Epithelial cell of prostate (primary cell): ENCODE measurements at places on chromosomes 1 and 21.

DNA sequence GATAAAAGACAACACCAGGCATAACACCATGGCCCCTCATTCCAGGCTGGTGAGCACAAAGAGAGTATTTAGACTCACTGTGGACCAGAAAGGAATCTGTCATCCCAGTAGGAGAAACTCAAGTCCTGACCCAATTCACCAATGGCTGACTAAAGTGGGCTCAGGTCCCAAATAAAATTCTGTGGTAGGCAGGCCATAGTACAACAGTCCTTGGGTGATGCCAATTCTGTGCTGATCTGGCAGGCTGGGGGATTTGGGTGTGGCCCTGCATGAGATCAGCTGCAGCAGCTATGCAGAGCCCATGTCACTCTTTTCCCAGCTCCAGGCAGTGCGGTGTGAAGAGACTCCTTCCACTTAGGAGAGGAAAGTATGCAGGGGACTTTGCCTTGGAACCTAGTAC lies 245.1 kb downstream of the LBR start:
- DNase-seq: no peak

- DNase-seq: no peak
Observed at GRCh38 chr21:44303490-44303981, 3.7 kb downstream of the PFKL start.

GRCh38 chr1:72284348-72285073 lies 2.2 kb upstream of the NEGR1 start:
- DNase-seq: peak; percentile 83

DNA sequence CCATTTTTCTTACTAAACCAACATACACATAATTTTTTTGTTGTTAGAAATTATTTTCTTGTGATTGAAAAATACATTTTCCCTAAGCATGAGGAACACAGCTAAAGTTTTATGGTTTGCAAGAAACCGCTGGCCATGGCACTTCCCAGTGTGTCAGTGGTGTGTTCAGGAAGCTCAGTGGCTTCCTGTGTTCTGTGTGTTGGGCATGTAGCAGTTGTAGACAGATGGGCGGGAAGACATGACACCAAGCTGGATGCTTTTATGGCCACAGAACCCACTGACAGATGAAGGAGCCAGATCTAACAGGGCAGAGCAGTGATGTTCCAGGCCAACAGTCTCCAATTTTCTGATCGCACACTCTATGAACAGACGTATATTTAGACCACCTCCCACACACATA lies 119.8 kb downstream of the GALNT2 start:
- no peak for DNase-seq

DNA sequence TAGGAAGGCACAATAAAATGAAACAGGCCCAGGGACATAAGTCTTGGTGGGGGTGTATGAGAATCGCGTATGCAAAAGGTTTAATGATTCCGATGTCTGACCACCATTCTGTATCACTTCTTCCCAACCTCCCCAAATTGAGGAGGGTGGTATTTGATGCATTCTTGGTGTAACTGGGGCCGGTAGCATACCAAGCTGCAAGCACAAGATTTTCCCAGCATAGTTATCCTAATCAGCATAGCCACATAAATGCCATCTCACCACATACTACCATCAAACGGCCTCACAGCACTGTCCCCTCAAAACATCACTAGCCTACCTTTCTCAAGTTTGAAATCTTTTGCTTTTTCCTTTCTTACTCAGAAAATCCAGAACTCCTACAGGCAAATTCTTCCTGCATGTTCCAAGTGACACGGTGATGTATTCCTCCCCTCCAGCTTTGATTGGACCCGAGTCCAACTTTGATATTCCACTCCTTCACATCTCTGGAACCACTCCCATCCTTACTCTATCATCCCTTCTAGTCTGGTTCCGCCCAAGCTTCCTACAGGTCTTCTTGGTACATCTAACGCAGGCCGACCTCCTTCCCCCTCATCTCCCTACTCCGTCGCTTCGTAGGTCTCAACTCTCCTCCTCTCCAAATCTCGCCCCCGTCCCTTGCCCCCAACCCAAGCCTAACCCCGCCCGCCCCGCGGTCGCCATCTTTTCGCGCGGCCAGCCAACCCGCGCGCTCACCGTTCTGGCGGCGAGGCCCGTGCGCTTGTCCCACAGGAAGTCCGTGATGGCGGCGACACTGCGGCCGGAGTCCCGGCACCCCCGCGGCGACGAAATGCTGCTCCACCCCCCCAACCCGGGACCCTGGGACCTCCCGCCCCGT lies 600 bp downstream of the CLK2 start:
- no peak for DNase-seq

DNA sequence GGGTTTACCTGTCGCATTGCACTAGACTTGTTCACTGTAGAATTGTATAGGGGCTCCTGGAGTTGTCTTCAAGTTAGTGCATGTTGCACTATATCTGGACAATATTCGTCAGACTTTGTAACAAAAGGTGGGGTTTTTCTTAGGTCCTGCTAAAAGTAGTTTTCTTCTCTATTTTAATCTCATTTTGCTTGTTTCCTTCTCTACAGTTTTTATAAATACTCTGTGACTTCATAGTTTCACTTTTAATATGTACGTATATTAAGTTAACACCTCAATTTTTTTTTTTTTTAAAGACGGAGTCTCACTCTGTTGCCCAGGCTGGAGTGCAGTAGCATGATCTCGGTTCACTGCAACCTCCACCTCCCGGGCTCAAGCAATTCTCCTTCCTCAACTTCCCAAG lies 26.5 kb upstream of the MRPS6 start:
- no peak for DNase-seq

DNA sequence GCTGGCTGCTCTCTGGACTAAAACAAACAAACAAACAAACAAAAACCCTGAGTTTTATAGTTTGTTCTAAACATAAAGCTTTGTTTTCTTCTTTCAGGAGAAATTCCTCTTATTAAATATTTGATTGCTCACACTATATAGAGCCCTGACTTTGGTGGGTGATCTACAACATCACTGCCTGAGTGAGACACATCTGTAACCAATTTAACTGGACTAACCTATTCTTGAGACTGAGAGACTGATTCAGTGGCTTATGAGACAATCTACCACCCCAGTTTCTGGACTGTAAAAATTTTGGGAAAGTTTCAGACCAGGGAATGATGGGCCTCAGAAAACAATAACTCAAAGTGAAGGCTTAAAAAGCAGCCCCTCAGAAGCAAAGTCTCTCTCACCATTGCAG lies 537.0 kb downstream of the NEGR1 start:
- DNase-seq: no peak

DNA sequence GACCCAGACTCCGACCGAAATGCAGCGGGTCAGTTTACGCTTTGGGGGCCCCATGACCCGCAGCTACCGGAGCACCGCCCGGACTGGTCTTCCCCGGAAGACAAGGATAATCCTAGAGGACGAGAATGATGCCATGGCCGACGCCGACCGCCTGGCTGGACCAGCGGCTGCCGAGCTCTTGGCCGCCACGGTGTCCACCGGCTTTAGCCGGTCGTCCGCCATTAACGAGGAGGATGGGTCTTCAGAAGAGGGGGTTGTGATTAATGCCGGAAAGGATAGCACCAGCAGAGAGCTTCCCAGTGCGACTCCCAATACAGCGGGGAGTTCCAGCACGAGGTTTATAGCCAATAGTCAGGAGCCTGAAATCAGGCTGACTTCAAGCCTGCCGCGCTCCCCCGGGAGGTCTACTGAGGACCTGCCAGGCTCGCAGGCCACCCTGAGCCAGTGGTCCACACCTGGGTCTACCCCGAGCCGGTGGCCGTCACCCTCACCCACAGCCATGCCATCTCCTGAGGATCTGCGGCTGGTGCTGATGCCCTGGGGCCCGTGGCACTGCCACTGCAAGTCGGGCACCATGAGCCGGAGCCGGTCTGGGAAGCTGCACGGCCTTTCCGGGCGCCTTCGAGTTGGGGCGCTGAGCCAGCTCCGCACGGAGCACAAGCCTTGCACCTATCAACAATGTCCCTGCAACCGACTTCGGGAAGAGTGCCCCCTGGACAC lies 534 bp downstream of the C1orf56 start:
- no peak for DNase-seq

- DNase-seq: no peak
Observed at GRCh38 chr1:51963592-51964308, 26.8 kb downstream of the RAB3B start.

GRCh38 chr1:9249534-9250410 lies 15.2 kb downstream of the H6PD start:
- no peak for DNase-seq

DNA sequence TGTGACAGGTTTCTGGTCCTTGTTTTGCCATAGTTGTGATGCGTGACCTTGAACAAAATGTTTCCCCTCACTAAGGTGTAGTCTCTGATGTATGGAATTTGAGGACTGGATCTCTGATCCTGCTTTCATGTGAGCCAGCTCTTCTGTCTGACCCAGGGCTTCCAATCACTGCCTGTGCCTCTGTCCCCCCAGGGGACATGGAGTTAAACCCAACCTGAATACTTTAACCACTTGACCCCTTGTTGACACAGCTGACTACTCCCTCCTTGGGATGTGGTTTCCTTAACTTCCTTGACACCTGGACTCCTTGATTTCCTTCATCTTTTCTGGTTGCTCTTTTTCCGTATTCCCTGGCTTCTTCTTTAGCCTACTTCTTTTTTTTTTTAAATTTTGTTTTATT lies 36.0 kb upstream of the SSBP3 start:
- DNase-seq: no peak

DNA sequence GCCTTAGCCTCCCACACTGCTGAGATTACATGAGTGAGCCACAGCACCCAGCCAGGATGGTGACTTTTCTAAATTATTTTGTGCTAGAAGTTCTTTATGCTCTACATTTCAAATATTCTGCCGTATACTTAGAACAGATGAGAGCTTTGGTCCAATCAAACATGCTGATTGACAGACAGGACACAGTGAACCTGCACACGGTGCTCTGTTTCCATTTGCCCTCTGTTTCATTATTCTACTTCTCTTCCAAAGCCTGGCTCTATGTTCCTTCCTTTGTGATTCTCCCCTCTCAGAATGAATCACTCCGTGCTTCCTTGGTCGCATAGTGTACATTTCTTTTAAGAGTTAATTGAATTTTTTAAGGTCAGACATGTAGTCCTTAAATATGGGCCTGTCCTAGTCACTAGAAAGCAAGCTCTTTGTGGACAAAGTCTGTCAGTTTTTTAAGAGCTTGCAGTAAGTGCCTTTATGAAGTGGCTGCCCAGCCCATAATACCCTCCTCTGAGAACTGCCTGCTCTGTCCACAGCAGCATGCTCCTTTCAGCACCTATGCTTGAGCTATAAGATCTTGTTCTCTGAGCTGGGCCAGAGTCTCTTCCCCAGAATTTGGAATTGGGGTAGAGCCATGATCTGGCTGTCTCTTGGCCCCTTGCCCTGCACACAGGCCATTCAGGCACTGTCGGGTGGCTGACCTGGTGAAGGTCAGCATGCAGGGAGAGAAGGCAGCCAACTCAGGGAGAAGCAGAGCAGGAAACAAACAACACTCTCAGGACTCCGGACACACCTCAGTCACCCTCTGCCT lies 66.8 kb upstream of the SLC44A3 start:
- DNase-seq: no peak

GRCh38 chr1:60149251-60149650 lies 75.7 kb upstream of the C1orf87 start:
- no peak for DNase-seq

- DNase-seq: no peak
Observed at GRCh38 chr1:58908561-58909560, 125.0 kb upstream of the JUN start.

DNA sequence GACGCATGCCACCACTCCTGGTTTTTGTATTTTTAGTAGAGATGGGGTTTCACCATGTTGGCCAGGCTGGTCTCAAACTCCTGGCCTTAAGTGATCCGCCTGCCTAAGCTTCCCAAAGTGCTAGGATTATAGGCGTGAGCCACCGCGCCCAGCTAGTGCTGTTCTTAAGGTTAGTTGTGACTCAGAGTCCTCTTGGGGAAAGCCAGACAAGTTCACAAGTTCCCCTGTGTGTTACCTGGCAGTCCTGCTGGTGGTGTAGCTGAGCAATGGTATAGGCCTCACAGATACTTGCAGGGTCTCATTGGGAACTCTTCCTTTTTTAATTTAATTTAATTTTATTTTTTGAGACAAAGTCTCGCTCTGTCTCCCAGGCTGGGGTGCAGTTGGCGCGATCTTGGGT lies 10.6 kb downstream of the CFAP126 start:
- DNase-seq: no peak

DNA sequence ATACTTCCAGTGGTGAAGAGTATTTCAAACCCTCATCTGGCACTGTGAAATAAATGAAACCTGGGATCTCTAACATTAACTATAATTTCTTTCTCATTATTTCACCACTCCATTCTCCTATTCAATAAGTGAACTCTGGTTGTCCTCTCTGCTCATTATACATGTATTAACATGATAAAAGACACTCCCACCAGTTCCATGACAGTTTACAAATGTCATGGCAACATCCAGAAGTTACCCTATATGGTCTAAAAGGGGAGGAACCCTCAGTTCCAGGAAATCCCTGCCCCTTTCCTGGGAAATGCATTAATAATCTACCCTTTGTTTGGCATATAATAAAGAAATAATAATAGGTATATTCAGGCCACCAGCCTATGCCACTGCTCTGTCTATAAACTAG lies 62.7 kb upstream of the BRINP3 start:
- no peak for DNase-seq

DNA sequence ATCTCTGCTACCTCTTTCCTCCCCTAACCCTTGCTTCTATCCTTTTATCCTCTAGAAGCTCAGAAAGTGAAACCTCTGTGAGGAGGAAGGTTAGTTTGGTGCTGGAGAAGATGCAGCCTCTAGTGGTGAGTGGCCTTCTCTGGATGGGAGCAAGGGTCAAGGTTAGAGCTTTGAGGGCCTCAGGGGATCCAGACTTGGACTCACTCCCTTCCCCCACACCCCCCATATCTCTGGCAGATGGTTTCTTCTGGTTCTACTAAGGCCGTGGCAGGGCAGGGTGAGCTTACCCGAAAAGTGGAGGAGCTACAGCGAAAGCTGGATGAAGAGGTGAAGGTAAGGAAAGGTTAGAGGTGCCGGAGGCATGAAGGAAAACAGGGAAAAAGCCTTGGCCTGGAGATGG lies 9.2 kb downstream of the CGN start:
- no peak for DNase-seq

GRCh38 chr1:16503494-16503893 lies 10.6 kb downstream of the RNU1-1 start:
- DNase-seq: no peak

GRCh38 chr21:32322676-32323075 lies 24.0 kb downstream of the MRAP start:
- no peak for DNase-seq

DNA sequence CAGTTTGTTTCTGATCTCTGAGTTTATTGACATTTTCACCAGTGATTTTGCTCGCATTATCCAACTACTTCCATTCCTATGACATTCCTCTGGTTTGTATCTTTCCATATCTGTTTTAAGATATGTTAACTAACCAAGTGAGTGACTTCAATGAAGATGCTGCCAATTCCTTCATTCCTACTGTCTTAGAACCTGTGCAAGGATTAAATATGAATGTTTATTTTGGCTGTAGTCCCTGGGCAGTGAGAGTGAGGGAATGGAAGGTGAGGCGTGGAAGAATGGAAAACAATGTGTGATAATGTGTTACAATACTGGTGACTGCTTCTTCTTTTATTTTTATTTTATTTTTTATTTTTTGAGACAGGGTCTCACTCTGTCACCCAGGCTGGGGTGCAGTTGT lies 183.0 kb downstream of the SDCCAG8 start:
- no peak for DNase-seq
